Psoas muscle (tissue), 8 donors: ENCODE measurements at places on chromosomes 2 and 18.

GRCh38 chr2:41079011-41079410 is 627.1 kb upstream of the SLC8A1 start:
- DNase-seq: no peak

GRCh38 chr2:224545884-224546644 is 39.1 kb downstream of the CUL3 start:
- DNase-seq: no peak

DNA sequence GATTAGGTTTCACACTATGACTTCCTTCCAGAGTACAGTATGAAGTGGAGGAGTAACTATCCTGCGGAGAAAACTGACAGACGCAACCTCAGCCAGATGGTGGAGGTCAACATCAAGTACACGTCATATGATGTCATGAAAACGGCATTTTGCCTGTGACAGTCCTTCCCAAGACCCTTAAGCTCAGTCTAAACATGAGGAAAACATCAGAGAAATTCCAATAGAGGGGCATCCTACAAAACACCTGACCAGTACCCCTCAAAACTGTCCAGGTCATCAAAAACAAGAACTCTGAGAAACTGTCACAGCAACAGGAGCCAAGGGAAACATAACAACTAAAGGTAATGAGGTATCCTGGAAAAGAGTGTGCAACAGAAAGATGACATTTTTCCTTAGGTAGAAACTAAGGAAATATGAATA is 1.7 kb downstream of the RNU4ATAC start:
- no peak for DNase-seq

- DNase-seq: no peak
Measured at GRCh38 chr2:219384859-219385258, 2.9 kb downstream of the DNPEP start.

DNA sequence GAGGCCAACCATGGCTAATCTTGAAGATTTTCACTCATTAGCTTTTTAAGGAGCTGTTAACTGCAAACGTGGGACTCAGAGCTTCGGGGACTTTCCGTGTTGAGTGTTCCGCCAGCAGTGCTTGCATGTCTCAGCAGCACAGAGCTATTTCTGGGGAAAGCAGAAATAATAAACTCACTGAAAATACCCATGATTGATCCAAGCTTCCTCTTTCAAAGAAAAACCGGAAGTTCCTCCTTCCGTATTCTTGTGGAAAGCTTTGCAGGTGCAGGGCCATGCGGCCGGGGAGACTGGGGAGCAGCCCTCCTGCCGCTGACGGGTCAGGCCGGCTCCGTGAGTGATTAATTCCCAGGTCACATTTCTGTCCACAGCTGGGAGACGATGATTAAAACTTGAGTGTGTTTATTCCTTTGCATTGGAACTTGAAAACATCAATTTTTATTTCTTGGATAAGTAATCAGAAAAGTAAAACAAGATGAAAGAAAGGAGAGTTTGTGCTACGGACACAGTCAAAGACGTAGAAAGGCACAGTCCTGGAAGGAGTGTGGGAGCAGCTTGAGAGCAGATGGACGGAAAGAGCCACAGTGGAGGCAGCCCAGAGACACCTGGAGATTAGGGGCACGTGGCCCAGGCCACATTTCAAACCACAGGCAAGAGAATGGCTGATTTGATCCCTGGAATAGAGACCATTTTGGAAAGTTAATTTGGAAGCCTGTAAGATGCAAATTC is 54.2 kb upstream of the CTDP1 start:
- DNase-seq: no peak

- DNase-seq: no peak
Measured at GRCh38 chr18:7089369-7089768, 28.2 kb downstream of the LAMA1 start.

DNA sequence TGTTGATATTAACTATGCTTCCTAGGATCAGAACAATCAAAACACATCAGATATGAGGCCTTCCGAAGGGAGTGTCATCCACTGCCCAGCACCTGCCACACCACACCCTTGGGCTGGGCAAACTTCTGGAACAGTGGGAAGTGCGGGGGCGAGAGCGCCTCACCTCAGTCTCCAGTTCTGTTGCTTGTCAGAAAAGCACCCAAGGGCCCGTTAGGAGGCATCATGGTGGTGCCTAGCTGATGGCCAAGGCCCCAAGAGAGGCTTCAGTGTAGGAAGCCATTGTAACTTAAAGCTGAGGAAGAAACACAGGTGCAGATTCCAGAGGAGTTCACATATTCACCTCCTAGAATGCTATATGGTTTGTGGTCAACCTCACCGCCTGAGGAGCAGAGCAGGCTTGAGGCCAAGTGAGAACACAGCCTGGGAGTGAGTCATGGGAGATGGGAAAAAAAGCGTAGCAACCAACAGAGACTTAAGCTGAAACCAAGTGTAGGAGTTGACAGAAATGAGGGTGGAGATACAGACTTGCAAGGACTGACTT is 85.1 kb upstream of the ATL2 start:
- no peak for DNase-seq

DNA sequence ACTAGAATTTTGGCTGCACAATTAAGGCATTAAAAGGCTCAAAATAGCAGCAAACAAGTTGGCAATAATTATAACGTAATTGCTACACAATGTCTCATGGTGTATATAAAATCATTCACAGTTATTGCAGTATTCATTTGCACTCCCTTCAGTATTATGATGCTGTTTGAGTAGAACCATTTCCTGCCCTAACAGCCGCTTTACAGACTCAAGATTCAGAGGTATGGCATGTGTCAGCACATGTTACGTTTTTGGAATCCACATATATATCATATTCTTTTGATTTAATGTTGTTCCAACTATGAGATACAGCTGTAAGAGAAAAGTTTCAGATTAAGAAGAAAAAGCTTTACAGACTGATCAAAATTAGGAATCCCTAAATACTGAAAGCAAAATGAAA is 56.3 kb upstream of the NCKAP5 start:
- no peak for DNase-seq

GRCh38 chr2:207474863-207475485 is 54.8 kb upstream of the CREB1 start:
- DNase-seq: no peak

DNA sequence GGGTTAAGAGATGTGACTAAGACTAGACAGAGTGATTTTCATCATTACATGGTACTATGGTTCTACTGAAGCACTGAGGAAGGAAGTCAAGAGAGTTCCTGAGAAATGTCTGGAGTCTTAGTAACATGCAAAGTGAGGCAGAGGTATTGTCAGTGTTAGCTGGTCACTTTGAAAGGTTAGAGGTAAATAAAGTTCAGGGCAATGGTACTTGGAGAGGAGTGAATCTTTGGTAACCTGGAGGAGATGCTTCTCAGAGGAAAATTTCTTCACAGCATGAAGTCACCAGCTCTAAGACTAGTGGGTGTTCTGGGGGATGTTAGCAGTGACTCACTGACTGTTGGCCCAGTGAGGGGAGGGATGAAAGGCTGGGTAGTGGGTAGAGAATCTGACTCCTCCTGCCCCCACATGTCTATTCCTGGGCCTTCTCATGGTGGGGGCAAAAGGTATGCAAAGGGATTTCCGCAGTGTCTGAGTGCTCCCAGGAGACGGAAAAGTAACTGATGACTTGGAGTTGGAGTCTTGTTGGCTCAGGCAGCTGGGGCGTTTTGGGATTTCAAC is 23.3 kb upstream of the IL1RN start:
- no peak for DNase-seq

GRCh38 chr2:31176742-31177141 is 38.5 kb upstream of the GALNT14 start:
- DNase-seq: no peak

DNA sequence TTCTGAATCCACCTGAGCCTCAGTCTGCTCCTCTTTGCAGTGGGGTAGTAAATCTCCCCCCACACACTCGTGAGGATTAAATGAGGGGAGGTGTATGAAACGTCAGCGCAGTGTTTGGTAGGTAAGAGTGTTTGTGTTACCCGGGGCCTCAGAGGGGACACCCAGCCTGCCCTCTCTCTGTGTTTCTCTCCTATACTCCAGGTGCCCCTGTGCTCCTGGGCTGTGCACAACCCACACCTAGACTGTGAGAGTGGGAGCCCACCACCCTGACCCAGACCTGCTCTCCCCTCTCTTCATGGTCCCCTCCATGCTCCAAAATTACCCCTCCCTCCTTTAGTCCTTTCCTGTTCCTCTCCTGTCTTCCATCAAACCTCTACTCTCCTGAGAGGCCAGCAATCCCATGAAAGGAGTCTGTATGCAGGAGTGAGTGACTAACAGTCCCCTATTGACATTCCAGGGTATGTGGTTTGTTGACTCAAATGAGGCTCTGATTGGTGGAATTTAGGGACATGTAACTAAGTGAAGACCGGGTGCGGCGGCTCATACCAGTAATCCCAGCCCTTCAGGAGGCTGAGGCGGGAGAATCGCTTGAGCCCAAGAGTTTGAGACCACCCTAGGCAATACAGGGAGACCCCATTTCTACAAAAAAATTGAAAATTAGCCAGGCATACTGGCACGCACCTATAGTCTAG is 10.4 kb downstream of the CIB4 start:
- DNase-seq: no peak

DNA sequence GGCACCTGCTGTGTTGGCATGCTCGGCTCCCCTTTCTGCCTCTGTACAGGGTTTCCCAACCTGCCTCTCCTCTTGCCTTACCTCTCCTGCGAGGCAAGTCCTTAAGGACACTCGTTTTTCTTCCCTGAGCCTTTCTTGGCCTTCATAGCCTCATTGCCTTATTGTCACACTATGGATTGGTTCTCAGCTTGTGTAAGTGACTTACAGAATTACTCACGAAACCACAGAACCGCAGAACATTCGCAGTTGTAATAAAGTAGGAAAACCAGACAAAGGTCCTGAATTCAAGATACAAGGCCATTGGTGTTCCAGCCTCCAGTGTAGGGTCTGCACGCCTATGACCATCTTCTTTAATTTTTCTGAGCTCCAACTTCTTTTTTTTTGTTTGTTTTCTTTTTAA is 317.6 kb upstream of the SMIM21 start:
- no peak for DNase-seq

DNA sequence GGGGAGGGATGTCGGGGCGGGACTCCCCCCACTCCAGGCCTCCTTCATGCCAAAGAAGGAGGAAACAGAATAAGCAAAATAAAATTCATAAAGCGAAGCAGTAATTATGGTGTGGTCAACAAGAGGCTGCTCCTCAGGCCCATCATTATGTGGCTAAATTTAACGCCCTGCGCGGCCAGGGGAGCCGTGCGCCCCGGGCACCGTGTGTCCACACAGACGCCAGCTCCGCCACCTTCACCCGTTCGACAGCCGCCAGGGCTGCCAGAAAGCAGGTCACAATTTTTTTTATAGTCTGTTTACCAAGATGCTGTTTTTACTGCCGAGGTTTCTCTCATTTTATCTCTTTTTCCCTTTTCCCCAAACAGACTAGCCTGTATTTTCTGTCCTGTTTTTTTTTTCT is 31.0 kb downstream of the NHEJ1 start:
- no peak for DNase-seq

- no peak for DNase-seq
Measured at GRCh38 chr2:16958266-16958665, 292.6 kb upstream of the CYRIA start.

GRCh38 chr2:11712866-11713265 is 33.6 kb upstream of the LPIN1 start:
- DNase-seq: no peak

GRCh38 chr2:9358846-9359245 is 64.5 kb downstream of the ITGB1BP1 start:
- DNase-seq: no peak

- no peak for DNase-seq
Measured at GRCh38 chr2:75421986-75422385, 138.8 kb downstream of the EVA1A start.

- DNase-seq: no peak
Measured at GRCh38 chr2:147553775-147554271, 291.0 kb upstream of the ACVR2A start.

GRCh38 chr2:124034265-124034664 is 9.2 kb downstream of the CNTNAP5 start:
- DNase-seq: no peak

DNA sequence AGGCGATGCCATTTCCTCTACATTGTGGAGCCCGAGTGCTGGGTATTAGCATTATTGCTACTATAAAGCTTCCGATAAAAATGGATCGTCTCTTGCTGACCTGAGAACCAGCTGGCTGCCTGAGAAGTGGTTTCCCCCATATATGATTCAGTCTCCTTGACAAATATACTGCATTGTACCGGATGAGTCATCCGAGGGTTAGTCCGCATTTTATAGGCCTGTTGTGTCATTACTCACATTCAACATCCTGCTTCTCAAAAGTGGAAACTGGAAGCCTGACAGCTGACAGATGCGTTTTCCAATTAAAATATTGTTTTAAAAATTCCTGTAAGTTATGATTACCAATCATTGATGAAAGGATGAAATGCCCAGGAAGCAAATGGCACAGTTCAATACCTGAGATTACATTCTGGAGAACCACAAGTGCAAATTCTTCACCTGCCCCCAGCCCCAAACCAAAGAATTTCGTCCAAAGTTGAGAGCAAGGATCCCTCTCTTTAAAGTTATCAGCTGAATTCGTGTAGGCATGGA is 65.7 kb downstream of the SPRED2 start:
- no peak for DNase-seq

DNA sequence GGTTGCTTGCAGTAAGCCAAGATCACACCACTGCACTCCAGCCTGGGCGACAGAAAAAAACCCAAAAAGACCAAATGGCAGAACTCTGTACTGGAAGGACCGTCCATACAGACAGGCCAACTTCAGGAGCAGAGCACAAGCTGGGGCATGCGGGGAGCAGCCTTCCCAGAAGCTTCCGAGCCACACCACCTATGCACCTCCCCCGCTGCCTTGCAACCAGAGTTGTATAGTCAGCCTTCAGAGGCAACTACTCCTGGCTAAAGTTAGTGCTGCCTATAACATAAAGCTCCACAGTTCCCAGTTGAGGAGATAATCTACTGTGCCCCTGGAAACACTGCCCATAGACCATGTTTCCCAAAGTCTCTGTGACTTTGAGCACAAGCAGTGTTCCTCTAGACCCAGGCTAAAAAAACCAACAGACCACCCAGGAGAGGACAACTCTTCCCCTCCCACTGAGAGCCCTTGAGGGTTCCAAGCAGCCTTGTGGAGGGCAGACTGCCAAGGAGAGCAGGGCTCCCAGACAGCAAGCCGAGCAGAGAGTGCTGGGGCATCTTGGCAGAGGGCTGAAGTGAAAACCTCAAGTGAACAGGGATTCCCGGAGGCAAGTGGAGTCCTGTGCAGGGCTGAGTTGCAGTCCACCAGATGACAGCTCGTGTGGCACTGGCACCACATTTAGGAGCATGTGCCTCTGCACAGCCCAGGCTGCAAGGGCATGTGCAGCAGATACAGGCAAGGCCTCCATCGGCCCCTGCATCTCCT is 6.8 kb downstream of the SFT2D3 start:
- no peak for DNase-seq

GRCh38 chr2:13193075-13193474 is 476.3 kb downstream of the TRIB2 start:
- no peak for DNase-seq

DNA sequence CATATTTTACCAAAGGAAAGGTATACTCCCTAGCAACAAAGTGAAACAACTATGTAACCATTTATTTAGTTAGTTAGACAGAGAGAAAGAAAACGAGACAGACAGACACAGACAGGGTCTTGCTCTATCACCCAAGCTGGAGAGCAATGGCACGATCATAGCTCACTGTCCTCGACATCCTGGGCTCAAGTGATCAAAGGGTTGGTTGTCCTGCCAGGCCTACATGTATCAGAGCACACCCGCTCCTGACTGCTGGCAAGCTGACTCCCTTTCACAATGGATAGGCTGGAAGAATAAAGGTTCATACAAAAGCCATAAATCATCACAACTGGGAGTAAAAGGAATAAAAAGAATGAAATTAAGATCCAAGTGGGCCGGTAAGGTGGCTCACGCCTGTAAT is 53.5 kb downstream of the ATL2 start:
- DNase-seq: no peak

GRCh38 chr18:23057096-23057495 is 78.2 kb upstream of the CABLES1 start:
- no peak for DNase-seq

- no peak for DNase-seq
Measured at GRCh38 chr18:21823848-21824247, 83.3 kb downstream of the MIB1 start.
